Head of caudate nucleus (tissue), 42 donors: ENCODE measurements at places on chromosomes 7 and 10.

- DNase-seq, result no peak
Observed at GRCh38 chr7:123769371-123769770, 20.6 kb upstream of the WASL start.

GRCh38 chr7:10076660-10077300, 896.9 kb upstream of the PHF14 start:
- no peak for DNase-seq

DNA sequence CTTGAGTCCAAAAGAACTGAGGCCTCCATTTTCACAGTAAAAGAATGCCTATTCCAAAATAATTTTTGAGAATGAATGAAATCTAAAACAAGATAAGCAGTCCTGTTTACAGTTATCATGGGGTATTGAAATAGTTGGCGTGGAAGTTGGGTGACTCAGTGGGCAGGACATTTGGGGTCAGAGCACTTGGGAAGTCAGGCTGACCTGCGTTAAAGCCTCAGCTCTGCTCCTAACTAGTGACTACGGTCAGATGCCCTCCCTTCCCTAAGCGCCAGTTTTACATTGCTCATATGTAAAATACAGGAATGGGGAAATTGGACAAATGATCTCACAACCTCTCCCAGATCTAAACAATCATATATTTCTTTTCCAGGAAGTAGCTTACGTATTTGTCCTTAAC, 2.3 kb upstream of the PAPSS2 start:
- DNase-seq, result no peak

DNA sequence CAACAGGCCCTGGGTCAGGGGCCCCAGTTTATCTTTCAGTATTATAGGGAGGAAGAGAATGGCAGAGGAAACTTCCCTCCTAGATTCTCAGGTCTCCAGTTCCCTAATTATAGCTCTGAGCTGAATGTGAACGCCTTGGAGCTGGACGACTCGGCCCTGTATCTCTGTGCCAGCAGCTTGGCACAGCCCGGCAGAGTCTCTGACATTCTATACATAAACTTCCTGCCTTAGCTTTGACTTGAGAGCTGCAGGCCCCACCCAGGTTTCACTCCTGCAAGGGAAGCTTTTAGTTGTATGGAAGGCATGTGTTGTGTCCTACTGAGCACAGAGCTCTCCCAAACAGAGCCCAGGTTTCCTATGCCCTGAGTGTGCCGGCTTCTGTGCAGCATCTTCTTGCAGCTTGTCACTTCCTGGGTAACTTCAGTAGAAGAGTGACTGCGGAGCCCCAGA, 205.6 kb upstream of the PRSS58 start:
- no peak for DNase-seq

DNA sequence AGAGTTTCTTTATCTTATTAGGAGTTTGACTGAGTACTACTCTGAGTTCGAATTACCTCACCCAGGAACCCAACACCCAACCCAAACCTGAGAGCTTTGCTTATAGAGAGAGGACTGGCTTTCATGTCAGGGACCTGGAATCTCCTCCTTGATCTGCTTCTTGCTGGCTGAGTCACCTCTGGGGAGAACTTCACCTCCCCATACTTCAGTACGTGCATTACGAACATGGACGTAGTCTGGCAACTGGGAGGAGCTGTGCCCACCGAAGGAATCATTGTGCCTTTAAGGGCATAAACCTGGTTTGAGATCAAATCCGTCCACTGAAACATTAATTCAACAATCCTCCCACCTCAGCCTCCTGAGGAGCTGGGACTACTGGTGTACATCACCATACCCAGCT, 12.2 kb upstream of the PSAP start:
- DNase-seq, result no peak

- no peak for DNase-seq
Observed at GRCh38 chr7:43869867-43870240, 537 bp upstream of the MRPS24 start.

DNA sequence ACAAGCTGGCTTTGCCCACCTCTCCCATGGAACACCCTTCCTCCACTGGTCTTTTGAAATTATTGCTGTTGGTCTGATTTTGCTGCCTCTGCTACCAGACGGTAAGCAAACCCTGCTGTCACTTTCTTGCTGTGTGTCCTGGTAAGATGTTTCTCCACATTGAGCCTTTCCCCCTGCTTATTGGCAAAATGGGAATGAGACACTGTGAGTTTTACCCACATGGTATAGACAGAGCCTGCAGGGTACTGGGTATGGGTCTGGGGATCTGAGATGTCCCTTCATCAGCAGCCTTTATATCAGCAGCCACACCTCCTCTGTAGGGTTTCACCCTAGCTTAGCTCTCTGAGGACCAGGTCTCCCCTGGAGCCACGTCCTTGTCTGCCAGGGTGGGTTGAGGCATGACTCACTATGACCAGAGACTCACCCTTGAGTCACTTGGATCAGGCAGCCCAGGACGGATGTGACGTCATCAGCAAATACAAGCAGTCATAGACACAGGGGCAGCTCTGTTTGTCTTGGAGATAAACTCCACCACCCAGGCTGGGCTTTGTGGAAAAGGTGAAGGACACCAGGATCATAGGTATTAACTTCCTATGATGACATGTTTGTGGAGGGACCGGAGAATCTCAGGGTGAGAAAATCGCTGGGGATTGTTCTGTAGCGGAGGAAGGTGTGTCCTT, 17.9 kb upstream of the BAIAP2L1 start:
- DNase-seq, result no peak

DNA sequence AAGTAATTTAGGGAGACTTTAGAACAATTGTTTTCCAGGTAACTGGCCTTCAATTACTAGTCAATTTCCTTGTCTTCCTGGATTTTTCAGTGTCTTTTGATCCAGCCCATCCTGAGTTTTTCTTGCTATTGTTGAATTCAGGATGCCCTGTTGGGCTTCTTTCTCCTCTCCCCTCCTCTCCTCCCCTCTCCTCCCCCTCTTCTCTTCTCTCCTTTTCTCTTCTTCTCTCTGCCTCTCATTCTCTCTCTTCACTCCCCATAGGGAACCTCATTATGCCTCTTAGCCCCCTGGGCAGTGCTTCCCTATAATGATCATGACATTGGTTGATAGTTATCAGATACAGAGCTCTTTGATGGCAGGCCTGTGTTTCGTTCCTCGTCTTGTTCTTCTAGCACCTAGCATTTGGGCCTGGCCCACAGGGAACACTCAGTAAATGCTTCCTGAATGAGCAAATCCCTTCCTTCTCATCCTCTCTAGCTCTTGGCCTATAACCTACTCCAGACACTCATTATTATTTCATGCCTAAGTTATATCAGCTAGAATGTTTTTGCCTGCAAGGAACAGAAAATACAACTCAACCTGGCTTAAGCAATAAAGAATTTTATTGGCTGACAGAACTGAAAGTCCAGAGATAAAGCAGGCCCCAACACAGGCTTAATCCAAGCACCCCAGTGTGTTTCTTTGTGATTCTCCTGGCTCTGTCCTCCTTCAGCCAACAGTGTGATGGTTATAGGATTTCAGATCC, 56.8 kb downstream of the CACNB2 start:
- DNase-seq, result no peak

GRCh38 chr10:4983615-4984216, 19.9 kb downstream of the AKR1C2 start:
- no peak for DNase-seq

- no peak for DNase-seq
Observed at GRCh38 chr10:118986815-118987790, 42.4 kb upstream of the NANOS1 start.

GRCh38 chr10:100508691-100509150, 10.9 kb downstream of the SEC31B start:
- DNase-seq, result no peak

DNA sequence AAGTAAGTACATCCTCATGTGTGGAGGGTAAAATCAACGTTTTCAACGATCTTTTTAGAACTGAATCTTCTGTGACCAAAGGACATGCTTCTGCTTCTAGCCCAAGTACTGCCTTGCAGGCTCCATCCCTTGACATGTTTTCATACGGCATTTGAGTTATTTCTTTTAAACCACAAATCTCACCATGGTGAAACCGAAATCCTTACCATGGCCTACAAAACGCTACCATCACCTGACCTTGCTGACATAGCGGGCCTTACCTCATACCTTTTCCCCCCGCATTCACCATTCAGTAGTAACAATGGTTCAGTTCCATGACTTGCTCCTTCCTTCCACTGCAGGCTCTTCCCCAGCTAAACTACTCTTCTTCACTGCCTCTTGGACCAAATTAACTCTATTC, 3.5 kb downstream of the RNF216 start:
- DNase-seq, result no peak

GRCh38 chr7:147276783-147277370, 1160.3 kb downstream of the CNTNAP2 start:
- DNase-seq, result no peak

- no peak for DNase-seq
Observed at GRCh38 chr10:6787091-6787490, 207.0 kb upstream of the PRKCQ start.

GRCh38 chr7:155578016-155578415, 31.7 kb upstream of the CNPY1 start:
- DNase-seq, result no peak

DNA sequence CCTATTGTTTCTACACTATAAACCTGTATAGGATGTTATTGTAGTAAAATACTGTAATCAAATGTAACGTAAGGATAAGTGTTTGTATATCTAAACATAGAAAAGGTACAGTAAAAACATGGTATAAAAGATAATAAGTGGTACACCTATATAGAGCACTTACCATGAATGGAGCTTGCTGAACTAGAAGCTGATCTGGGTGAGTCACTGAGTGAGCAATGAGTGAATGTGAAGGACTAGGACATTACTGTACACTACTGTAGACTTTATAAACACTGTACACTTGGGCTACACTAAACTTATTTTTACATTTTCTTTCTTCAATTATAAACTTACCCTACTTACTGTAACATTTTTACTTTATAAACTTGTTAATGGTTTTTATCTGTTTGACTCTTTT, 732.9 kb upstream of the LRRN3 start:
- DNase-seq, result no peak

DNA sequence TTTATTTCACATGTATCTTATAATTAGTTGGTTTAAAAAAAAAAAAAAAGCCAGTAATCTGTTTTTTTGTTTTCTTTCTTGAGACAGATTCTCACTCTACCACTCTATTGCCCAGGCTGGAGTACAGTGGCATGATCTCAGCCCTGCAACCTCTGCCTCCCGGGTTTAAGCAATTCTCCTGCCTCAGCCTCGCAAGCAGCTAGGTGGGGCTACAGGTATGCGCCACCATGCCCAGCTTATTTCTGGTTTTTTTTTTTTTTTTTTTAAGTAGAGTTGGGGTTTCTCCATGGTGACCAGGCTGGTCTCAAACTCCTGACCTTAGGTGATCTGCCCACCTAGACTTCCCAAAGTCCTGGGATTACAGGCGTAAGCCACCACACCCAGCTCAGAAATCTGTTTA, 34.1 kb upstream of the CAPZA2 start:
- DNase-seq, result no peak

DNA sequence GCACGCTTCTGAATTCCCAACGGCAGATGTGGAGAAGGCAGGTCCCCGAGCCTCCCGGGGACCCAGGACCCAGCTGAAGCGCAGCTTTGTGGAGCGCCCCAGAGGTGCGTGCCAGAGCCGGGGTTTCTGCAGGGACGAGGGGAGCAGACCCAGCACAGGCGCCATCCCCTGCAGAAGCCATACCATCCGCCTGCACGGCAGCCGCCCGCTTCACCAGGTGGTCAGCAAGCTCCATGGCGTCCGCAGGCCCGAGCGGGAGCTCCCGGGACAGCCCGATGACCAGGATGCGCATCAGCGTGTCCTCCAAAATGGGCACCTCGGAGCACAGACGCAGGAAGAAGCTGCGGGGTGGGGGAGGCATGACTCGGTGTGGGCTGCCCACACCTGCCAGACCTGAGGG, 10.6 kb downstream of the INTS1 start:
- DNase-seq, result no peak

DNA sequence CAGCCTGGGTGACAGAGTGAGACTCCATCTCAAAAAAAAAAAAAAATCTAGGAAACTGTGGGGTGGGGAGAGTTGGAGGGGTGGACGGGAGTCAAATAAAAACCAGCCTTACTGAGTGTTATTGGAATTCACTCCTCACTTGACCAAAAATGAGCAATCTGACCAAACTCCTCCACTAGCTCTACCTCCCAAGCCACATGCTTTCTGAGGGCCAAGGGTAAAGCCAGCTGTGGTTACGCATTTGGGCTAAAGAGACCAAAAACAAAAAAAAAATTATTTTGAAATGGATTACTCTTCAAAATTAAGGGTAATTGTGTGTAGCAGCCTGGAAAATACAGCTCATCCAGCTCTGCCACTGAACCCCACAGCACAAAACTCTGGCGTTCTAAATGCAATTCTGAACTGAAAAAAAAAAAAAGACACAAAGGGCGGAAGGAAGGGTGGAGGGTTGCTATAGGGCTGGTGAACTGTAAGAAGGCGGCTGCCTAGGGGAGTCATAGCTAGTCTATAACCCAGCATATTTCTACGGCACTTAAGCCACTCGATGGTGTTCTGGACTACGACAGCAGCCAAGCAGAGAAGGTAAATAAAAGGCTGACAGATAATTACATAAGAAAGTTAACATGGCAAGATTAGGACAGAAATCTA, 7.8 kb downstream of the ELMO1 start:
- DNase-seq, result no peak
